Germinal center (tissue), 1 donor: ENCODE measurements at places on chromosomes 7 and 10.
A peak's percentile ranks its signal among the peaks of the same experiment; 100 is the strongest.

DNA sequence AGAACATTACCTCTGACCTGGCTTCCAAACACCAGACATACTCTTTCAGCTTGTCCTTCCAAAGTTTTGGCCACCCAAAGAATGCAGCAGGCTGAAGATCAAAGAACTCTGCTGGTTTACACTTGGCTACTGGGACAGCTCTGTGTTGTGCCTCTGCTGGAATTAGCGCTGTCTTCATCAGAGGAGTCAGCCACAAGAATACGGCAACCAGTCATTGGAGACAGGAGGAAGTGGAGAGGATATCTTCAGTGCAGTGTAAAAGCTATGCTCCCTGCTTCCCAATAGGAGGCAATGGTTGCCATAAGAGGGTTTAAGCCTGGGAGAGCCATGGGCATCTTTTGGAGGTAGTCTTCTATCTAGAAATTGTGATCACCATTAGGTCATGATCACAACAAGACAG, 126.7 kb upstream of the WNT16 start:
- DNase-seq, result no peak

DNA sequence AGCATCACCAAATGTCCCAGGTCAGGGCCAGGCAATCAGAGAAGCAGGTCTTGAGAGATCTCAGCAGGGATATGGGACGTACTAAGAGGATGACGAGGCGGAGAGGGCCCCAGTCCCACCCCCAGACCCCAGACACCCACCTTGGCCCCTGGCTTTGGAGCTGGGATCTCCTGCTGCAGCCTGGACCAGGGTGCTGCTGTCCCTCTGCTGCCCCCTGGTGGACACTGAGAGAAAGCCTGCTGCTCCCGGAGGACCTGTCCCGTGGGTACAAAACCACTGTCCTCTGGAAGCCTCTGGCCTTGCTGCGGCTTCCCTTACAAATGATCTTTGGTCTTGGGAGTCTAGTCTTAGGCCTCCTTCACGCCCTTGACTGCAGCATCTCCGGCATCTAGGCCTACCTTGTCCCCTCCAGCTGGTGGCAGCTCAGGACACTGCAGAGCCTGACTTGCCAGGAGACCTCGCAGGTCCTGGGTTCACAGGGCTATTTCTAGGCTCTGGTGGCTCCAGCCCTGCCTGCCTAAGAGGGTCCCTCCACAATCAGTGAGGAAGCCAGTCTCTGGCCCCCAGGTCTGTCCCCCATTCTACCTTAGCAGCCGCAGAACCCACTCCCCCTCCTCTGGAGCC, 97.1 kb downstream of the RGS10 start:
- DNase-seq, result peak; percentile 77

DNA sequence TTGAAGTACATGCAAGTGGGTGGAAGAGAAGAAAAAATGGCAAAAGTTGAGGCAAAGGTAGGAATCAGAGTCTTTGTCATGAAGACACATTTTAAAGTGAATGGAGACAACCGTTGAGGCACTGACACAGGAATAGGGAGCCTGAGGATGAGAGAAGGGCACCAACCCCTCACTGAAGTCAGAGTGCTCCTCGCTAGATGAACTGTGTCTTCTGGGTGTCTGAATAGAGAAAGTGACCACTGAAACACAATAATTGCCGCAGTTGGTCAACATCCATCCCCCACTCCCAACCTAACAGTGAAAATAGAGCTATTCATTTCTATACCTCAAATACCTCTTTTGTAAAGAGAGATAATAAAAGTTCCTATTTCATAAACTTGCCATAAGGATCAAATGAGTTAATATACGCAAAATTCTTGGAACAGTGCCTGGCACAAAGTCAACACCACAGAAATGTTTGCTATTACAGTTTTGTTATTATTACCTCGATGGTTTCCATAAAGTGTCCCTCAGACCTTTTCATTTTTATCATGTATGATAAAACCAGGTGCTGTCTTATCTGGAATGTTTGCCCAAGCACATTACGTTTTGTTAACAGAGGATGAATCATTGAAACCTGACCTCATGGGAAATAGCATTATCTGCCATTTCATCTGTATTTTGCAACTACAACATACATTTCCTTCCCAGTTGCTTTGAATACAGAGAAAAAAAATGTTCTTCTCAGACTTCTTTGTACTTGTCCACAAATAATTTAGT, 61.8 kb upstream of the SP4 start:
- no peak for DNase-seq

- no peak for DNase-seq
These were observed 501.7 kb downstream of the PARD3 start for GRCh38 chr10:34313353-34313752.

DNA sequence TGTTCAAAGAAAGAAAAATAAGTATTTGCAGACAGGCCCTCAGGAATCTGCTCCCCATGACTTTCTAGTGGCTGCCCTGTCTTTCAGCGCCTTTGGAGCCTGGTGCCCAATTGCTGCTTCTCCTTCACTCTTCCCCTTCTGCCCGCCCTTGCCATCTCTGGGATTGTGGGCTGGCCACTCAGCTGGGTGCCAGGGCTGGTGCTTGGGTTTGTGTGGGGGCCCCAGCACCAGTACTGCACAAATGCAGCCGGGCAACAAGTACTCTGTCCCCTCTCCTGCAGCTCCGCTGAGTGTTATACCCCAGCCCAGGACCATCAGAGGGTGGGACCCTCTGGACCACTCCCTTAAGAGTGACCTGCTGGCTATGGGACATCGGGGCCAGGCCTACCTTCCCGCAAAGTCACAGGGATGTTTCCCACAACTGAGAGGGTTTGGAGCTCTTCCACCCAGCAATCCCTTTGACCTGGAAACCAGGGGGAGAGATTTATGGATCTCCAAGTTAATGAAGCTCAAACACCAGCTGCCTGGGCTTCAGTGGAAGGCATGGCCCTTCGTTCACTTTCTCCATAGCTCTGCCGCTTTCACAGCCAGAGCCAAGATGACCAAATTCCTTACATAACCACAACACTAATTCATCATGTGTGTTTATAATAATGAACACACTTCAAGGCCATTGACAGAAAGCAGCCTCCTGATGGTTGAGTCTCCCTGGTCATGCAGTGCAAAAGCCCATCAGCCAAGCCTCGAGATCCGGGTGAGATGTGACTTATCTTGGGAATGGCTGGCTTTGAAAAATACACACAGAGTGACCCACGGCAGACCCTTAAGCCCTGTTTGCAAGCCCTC, 313.9 kb upstream of the ZNF32 start:
- DNase-seq, result no peak
